Glutamatergic neuron (in vitro differentiated cells): ENCODE measurements at places on chromosomes 11 and 22.
A peak's percentile ranks its signal among the peaks of the same experiment; 100 is the strongest.

DNA sequence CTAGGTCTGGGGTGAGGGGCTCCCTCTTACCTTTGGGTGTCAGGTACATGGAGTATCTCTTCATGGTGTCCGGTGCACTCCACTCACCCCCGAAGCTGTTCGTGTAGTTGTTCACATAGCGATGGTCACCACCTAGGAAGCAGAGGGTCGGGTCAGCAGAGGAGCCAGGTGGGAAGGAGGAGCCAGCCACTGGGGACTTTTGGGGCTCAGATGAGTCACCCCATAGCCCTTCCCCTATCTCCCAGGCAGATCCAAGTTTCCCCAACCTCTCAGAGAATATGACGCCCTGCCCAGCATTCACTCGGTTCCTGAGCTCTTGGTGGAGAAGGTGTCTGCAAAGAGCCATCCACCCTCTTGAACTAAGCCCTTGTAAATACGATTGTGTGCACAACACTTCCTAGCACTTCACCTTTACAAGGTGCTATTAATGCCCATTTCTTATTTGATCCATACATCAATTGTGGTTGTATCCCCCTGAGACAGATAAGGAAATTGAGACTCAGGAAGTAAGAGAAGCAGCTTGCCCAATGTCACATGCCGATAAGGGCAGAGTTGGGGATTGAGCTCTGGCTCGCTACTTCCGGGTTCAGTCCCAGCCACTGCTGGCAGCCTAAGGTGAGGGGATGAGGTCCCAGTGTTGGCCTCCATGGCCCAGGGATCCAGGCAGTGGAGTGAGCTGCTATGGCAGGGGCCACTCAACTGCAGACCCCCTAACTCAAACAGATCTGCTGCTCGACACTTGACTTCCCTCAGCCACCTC is 14.8 kb downstream of the TRIM29 start:
- DNase-seq: no peak

DNA sequence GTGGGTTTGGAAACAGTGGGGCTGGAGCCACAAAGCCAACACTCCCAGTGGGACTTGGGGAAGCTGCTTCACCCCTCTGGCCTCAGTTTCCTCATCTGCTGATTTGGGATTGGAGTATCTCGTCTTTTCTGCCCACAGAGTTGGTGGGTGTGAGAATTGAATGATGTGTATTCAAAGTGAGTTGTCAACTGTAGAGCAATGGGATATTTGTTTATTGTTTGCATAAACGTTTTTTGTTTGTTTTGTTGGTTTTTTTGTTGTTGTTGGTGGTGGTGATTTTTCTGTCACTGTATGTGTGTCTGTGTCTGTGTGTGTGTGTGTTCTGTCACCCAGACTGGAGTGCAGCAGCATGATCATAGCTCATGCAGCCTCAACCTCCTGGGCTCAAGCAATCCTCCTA is 542.0 kb downstream of the MIAT start:
- no peak for DNase-seq

- DNase-seq: no peak
These were observed 500.5 kb downstream of the FAM181B start for GRCh38 chr11:82233201-82233600.

GRCh38 chr22:49240472-49240871 is 587.2 kb downstream of the BRD1 start:
- DNase-seq: no peak

DNA sequence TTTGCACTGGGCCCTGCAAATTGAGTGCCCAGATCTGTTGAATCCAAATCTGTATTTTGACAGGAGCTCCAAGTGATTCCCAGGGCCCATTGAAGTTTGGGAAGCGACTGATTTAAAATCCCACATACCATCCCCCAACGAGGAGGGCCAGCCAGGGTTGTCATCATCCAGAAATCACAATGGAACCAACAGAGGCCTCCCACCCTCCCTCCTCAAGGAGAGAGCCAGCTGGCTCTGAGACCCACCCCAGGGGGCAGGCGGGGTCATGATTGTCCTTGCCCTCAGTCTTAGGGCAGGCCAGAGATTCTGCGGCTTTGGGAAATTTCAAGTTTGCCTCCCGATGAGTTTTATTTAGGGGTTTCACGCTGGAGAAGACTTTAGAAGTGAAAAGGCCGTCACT is 358.2 kb downstream of the MN1 start:
- DNase-seq: no peak

- no peak for DNase-seq
These were observed 124.1 kb downstream of the WNT7B start for GRCh38 chr22:45852826-45853225.

GRCh38 chr11:3953327-3953726 is 97.9 kb downstream of the STIM1 start:
- no peak for DNase-seq

DNA sequence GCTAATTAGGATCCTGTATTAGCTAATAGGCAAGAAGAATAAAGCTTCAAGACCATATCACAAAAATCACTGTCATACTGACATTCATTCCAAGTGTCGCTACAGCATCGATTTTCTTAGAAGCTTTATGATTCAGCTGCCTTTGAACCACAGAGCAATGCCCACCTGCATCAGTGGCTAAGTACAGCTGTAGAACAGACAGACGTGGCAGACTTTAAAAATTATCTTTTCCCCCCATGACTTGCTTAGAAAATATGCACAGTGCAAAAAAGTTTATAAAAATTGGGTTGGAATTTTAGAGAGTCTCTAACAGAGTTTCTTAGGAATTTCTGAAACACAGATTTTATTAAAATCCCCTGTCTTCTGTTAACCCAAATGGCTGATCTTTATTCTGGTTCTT is 120.8 kb downstream of the CADM1 start:
- no peak for DNase-seq

GRCh38 chr11:94793002-94793401 is 24.8 kb downstream of the AMOTL1 start:
- DNase-seq: no peak

- no peak for DNase-seq
These were observed 1065.2 kb downstream of the JRKL start for GRCh38 chr11:97454988-97455387.

GRCh38 chr11:10746871-10747270 is 4.2 kb upstream of the CTR9 start:
- DNase-seq: no peak

- DNase-seq: no peak
These were observed 47.6 kb downstream of the LMO2 start for GRCh38 chr11:33844236-33844635.

- DNase-seq: no peak
These were observed 18.7 kb downstream of the RNF121 start for GRCh38 chr11:71947498-71947897.

DNA sequence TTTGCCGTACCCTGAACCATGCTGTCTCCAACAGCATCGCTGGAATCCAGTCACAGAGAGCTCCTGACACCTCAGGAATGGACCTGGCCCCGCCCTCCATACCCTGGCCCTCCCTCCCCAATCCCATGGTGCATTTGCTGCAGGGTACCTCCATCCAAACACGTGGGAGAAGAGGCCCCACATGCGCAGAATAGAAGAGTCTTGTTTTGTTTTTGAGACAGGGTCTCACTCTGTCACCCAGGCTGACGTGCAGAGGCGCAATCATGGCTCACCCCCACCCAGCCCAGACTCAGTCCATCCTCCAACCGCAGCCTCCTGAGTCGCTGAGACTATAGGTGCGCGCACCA is 2.3 kb upstream of the PNPLA2 start:
- peak; percentile 17 for DNase-seq

- no peak for DNase-seq
These were observed 68.7 kb downstream of the ZNRF3 start for GRCh38 chr22:28951969-28952521.

GRCh38 chr11:36702330-36703054 is 104.5 kb upstream of the RAG2 start:
- no peak for DNase-seq

GRCh38 chr11:68778205-68778604 is 26.9 kb upstream of the TESMIN start:
- DNase-seq: no peak

DNA sequence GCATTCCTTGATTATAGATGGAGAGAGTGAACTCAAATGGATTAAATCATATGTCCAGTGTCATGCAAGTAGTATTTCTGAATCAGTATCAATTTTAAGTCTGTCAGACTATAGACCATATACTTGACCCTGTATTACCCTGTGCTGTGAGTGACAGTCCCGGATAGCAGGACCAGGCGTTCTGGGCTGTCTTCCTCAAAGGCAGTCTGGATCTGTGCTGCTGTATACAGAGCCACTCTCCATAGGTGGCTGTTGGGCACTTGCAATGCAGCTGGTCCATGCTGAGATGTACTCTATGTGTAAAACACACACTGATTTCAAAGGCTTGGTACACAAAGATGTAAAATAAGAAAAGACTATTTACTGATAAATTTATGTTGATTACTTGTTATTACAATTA is 294.3 kb downstream of the OPCML start:
- no peak for DNase-seq
